ENCODE measurements at places on chromosomes 6 and 20.

DNA sequence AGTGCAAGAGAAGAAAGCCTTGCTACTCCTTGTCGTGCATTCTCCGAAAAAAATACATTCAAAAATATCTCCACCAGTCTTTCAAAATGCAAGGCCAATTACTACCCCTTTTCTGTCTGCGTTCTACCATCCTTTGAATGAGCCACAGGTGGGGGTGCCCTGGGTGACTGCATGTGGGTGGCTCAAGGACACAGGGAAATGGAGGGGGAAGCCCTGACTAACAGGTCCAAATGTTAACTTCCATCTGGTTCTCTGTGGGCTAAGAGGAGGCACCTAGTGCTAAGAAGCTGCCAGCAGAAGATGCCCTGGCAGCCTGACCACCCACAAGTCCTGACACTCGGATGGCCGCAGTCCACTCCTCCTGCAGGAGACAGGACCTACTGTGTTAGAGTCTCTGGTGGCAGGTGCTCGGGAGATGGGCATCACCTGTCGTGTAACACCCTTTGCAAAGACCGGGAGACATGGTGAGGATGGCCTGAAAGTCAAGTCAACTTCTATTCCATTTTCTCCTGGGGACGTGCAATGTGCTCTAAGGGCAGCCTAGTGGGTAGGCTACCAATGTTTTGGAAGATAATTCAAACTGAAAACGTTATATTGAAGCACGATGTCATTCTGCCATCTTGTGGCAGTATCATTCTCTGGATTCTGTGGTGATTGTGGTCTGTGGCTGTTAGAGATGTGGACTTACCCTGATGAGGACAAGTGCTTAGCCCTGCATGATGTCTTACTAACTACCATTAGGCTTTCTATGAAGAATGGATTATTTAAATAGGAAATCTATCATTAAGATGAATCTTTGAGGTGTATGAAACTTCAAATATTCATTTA, 27.4 kb upstream of the IGF2R start:
- peak; percentile 15 for DNase-seq

- DNase-seq = no peak
These were observed 257.4 kb downstream of the MAFB start for GRCh38 chr20:40431611-40432010.

DNA sequence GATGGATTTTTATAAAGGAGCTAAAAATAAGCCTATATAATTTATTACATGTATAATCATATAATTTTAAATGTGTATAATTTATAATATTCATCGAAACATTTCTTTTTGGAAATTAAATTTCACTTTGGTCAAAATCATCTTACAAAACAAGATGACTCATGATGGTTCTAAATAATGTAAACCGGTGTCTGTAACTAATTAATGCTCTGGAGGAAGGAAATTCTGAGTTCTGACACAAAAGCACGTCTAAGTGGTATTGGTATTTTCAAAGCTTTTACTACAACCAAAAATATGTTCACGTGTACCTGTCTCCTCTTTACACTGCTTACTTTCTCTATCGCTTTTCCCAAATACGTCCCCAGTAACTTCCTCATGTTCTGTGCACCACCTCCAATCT, 134.1 kb downstream of the MTHFD1L start:
- DNase-seq = no peak

DNA sequence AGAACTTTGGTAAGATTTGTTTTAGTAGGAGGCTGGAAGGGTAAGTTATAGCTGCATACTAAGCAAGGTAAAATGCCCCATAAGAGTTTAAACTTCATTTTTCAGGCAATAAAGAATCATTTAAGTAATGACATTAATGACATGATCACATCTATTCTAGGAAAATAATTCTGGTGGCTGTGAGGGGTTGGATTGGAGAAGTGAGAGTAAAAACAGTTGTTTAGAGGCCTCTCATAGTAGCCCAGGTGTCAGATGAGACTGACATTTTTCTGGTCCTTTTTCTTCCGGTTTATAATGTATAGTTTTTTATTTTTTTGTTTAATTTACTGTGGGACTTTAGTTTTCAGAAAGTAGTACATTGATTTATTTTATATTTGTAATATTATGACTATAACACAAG, 40.8 kb downstream of the ITCH start:
- DNase-seq = no peak

- DNase-seq = no peak
These were observed 21.7 kb downstream of the B4GALT5 start for GRCh38 chr20:49691818-49692568.

DNA sequence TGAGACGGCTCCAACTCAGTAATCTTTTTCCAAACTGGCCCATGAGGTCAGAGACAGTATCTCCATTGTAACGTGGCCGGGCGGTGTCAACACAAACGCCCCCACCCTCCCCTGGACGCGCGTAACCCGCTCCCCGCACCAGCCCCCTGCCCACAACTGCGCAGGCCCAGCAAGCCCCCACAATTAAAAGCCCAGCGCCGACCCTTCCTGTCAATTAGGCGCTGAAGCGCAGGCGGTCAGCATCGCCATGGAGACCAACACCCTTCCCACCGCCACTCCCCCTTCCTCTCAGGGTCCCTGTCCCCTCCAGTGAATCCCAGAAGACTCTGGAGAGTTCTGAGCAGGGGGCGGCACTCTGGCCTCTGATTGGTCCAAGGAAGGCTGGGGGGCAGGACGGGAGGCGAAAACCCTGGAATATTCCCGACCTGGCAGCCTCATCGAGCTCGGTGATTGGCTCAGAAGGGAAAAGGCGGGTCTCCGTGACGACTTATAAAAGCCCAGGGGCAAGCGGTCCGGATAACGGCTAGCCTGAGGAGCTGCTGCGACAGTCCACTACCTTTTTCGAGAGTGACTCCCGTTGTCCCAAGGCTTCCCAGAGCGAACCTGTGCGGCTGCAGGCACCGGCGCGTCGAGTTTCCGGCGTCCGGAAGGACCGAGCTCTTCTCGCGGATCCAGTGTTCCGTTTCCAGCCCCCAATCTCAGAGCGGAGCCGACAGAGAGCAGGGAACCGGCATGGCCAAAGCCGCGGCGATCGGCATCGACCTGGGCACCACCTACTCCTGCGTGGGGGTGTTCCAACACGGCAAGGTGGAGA, at the start of the genes HSPA1A and HSPA1L:
Gene HSPA1A, plus strand, starts transcription at position 519 of the 814 bp plus-strand sequence. Its CDS starts 214 bp downstream, at position 733.
Gene HSPA1L, minus strand, starts transcription at position 259 of the 814 bp plus-strand sequence. CDS start 3,311 bp downstream, outside the sequence.
- peak; percentile 66 for DNase-seq

DNA sequence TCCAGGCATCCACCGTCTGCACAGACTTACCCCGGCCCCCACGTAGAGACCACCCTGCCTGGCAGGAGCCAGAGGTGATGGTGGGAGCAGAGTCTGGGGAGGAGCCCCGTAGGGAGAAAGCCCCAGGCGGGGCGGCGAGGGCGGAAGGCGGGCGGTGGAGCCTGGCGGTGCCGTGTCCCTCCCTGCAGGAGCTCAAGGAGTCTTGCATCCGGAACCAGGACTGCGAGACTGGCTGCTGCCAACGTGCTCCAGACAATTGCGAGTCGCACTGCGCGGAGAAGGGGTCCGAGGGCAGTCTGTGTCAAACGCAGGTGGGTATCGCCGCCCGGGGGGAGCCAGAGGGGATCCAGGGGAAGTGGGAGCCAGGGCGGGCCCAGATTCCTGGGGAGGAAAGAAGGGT, 6.0 kb downstream of the CLPSL1 start:
- DNase-seq = no peak

DNA sequence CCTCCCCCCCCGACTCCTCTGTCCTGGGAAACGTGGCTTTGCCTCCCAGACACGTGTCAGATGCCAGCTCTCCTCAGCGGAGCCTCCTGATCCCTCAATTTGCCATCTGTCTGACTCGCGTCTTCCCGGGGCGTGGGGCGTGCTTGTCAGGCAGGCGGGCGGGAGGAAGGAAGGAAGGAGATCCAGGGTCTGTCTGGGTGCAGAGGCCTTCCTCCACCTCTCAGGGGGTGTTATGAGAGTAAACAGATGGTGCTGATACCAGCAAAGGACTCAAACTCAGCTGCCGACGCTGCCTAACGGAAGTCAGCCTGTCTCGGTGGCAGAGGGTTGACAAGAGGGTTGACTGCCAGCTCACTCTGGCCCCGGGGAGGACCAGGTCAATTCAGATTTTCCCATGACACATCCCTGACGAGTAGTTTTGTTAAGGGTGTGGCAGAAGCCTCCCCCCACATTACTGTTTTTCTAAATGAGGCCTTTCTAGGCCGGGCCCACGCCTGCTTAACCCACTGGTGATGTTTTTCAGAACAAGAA, 17.0 kb downstream of the UQCC2 start:
- DNase-seq = peak; percentile 71

GRCh38 chr6:9646342-9647070, 768.4 kb downstream of the TFAP2A start:
- DNase-seq = no peak

- no peak for DNase-seq
These were observed 109.0 kb downstream of the ATG5 start for GRCh38 chr6:106216527-106216926.

- DNase-seq = no peak
These were observed 25.8 kb upstream of the CCN6 start for GRCh38 chr6:112027942-112028674.

DNA sequence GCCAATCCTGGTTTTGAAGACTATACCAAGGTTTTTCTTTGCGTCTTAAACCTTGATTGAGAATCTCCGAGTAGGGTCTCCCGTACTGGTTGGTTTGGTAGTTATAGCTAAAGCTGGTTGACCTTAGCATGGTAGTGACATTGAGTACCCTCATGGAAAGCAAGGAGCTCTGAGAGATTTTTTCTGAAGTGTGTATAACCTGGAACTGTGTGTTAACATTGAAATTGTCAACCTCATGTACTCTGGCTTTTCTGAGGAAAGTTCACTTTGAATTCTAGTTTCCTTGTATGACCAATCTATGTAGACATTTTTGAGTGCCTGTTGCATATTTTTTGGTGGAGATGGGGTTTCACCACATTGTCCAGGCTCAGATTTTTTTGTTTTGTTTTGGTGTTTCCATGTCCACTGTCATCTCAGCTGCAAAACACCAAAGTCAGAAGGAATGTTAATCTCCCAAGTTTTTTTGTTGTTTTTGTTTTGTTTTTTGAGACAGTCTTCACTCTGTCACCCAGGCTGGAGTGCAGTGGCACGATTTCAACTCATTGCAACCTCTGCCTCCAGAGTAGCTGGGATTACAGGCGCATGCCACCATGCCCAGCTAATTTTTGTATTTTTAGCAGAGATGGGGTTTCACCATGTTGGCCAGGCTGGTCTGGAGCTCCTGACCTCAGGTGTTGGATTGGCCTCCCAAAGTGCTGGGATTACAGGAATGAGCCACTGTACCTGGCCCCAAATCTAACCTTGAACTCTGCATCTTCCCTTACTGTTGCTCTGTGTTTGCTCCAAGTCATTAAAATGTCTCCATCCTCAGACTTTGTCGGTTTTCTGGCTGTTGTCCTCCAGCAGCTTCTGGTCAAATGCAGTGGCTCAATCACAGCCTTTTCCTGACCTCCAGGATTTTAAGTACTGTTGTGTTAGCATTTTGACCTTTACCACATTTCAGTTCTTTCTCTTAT, 4.3 kb downstream of the RPS12 start:
- DNase-seq = no peak

DNA sequence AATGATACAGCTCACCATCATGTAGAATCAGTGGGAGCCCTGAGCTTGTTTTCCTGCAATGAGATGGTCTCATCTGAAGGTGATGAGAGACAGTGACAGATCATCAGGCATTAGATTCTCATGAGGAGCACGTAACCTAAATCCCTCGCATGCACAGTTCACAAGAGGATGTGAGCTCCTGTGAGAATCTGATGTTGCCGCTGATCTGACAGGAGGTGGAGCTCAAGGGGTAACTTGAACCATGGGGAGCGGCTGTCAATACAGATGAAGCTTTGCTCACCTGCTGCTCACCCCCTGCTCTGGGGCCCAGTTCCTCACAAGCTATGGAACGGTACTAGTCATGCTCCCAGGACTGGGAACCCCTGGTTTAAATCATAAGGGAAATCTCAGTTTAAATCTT, 89.2 kb downstream of the THBS2 start:
- no peak for DNase-seq

DNA sequence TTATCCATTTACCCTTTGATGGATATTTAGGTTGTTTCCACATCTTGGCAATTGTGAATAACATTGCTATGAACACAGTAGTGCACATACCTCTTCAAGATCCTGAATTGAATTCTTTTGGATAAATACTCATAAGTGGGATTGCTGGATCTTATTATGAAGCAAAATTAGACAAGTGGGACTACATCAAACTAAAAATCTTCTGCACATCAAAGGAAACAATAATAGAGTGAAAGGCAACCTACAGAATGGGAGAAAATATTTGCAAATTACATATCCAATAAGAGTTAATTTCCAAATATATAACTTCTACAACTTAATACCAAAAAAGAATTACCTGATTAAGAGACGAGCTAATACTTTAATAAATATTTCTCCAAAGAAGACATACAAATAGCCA, 38.4 kb upstream of the BCAS1 start:
- no peak for DNase-seq

Data from stimulated activated naive CD4-positive, alpha-beta T cell treated with Interleukin-2 at 50 U/mL for 16 hours (primary cell).